Natural killer cell (primary cell): ENCODE measurements at places on chromosomes 7 and 10. TPM values are rescaled to one million over a fixed set of nuclear protein-coding genes. Genes with fewer than 3 reads are reported as not detected.
A peak's percentile ranks its signal among the peaks of the same experiment; 100 is the strongest.

DNA sequence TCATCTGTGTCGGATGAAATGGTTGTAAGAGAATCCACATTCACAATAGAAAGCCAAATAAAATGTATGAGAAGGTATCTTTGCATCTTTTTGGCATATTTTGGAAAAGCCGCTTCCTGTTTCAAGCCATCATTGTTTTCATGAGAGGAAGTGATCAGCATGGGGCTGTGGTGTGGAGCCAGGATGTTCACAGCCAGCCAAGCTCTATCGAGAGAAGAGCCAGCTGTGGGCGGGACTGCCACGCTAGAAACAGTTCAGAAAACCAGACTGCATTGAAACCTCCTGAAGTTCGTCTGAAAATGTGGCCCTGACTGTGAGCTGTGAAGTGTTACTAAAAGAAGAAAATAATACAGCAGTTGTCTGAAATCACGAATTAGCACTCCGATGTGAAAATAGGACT is 21.2 kb upstream of the NPS start:
- no peak for DNase-seq

GRCh38 chr10:118732245-118733165 is 22.3 kb downstream of the CACUL1 start:
- DNase-seq = no peak

DNA sequence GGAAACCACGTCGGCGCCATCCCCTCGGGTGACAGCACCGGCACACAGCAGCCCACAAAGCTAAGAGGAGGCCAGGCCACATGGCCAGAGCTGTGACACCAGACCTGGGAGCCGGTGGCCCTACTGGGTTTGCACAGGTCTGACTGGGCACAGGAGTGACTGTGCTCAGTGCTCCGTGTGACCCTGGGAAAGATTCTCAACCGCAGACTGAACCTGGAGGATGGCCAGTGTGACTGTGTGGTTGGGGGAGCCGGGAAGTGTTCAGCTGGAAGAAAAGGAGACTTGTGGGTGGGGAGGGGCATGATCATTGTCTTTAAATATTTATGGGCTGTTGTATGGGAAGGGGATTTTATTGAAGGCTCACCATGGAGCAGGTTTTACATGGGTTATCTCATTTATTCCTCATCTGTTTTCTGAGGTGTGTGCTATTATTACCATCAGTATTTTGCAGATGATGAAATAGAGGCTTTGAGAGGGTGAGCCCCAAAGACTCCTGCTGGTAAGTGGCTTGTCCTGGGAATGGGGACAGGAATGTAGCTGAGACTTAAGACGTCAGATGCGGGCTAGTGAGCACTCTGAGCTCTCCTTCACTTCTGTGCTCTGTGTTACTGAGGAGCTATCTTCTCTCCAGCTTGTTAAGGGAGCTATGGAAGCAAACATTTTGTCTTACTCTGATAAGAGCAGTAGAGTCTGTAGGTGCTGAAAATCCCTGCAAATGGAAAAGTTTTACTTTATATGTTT is 127.5 kb downstream of the TMEM178B start:
- DNase-seq = no peak

- DNase-seq = no peak
Observed at GRCh38 chr10:113920875-113921274, 66.4 kb downstream of the NHLRC2 start.

- DNase-seq = no peak
Observed at GRCh38 chr10:17216217-17216900, 11.7 kb upstream of the VIM start.

- DNase-seq = peak; percentile 2
Observed at GRCh38 chr10:90592638-90593302, 265.1 kb downstream of the HTR7 start.

GRCh38 chr7:87178320-87178719 is 26.1 kb downstream of the DMTF1 start:
- DNase-seq = no peak

DNA sequence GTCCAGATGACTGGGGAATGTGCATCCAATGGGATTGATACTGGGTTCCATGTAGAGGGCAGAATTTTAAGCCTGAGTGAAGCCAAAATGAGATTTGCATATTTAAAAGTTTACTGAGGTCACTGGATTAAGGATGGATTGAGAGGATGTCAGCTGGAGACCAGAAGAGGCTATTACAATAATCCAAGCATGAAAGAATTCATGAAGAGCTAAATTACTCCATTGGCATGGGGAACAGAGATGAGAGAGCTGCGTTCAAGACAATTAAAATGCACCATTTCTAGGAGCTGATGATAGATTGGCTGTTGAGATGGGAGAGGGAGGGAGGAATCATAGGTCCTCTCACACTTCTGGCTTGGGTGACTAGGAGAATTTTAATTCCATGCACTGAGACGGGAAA is 158.5 kb downstream of the JCAD start:
- no peak for DNase-seq

GRCh38 chr7:26449175-26450165 is 157.8 kb downstream of the SNX10 start:
- no peak for DNase-seq

- no peak for DNase-seq
Observed at GRCh38 chr7:54831644-54832095, 72.7 kb upstream of the SEC61G start.

DNA sequence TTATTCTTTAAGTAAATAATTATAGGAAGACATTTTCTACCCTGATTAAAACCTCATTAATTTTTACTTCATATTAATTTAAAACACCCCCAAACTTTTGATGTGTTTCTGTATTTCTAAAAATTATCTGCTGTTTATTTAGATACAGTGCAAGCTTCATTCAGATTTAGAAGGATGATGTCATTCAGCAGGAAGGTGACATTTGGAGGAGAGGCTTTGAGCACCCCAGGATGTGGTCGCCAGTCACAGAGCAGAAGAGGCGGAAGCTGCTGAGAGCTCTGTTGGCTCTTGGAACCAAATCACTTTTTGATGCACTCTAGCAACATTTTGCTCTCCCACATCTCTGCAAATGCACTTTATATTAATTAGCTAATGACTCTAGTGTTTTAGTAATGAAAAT is 233.9 kb upstream of the CACNA2D1 start:
- peak; percentile 33 for DNase-seq

GRCh38 chr10:118394301-118395200 is 52.4 kb upstream of the FAM204A start:
- DNase-seq = no peak

GRCh38 chr10:51170518-51171245 is 96.4 kb downstream of the PRKG1 start:
- no peak for DNase-seq

DNA sequence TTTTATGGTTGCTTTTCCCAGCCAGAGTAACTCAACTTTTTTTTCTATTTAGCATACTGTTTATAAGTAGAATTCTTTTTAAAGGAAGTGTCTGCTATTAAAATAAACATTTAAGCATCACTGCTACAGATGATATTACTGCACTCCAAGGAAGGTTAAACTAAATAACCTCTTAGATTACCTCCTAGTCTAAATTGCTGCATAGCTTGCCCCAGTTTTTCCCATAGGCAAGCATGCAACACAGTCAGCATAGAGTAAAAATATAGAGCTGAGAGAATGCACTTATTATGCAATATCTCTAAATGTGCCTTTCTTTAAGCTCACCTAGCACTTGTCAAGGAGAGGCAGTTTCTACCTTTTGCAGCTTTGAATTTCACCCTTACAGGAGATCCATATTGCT is 1392.4 kb upstream of the CELF2 start:
- no peak for DNase-seq

- no peak for DNase-seq
Observed at GRCh38 chr10:109993551-109994330, 14.0 kb upstream of the ADD3 start.

DNA sequence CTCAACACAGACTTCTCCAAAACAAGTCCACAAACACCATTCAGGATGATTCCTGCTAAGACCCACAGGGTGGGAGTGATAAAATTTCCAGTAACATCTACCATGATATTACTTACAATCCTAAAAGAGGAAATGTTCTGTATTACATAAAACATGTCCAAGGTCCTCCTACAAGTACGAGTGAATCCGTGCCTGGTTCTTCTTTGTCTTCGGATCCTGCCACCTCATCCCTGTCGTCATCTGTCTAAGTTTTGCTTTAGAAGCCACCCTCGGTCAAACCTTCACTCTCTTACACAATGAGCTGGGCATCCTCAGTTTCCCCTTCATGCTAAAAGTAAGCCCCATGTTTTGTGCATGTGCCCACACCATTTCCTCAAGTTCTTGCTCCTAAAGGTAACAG is 279.0 kb downstream of the KCNMA1 start:
- no peak for DNase-seq

DNA sequence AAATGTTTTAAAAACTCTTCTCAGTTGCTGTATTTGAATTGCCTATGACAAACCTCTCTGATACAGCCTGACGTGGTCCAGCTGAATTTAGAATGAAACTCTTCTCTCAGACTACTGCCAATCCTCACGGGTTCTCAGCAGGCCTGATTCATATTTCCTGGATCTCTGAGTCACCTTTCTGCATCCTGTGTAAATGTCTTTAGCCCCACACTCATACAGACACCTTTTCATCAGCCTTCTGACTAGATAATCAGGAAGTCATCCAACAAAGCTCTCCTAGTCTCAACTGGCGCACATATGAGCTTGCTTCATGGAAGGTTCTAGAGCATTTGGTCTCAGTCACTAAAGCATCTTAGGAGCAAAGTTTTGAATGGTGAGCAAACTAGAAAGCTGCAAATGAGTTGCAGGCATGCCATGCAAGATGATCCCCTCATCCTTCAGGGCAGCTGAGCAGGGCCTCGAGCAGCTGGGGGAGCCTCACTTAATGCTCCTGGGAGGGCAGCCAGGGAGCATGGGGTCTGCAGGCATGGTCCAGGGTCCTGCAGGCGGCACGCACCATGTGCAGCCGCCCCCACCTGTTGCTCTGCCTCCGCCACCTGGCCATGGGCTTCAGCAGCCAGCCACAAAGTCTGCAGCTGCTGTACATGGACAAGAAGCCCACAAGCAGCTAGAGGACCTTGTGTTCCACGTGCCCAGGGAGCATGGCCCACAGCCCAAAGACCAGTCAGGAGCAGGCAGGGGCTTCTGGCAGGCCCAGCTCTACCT is 182.8 kb downstream of the ARHGAP12 start:
- no peak for DNase-seq

DNA sequence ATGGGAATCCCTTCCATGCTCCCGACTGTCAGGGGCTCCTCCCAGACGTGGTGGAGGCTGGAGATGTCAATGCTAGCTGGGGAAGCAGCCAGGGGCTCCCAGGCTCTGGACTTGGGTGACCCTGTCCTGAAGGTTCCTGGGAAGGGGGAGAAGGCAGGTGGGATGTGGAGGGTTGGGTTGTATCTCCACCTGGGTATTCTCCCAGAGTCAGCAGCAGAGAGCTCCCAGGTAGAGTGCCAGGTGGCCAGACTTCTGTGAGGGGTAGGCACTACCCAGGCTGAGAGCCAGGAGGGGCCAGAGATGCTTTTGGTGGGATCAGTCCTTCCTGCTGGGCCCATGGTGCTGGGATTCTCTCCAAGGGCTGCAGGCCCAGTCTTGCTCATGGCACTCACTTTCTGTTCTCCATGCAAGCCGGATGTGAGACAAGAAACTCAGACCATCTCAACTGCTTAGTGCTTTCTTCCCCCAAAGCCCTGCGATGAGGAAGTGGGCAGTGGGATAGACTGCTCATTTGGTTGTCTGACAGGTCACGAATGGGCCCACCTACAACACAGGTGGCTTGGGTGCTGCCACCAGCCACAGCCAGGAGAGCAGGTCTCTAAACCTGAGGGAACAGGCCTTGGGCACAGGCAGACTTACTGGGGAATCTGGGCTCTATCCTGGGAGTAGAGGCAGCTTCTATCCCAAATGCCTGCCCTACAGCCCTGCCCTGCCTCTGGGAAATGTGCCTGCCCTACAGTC is 52.5 kb upstream of the CAMK2B start:
- DNase-seq = no peak

- DNase-seq = no peak
Observed at GRCh38 chr7:148782757-148783456, 84.2 kb downstream of the CUL1 start.

DNA sequence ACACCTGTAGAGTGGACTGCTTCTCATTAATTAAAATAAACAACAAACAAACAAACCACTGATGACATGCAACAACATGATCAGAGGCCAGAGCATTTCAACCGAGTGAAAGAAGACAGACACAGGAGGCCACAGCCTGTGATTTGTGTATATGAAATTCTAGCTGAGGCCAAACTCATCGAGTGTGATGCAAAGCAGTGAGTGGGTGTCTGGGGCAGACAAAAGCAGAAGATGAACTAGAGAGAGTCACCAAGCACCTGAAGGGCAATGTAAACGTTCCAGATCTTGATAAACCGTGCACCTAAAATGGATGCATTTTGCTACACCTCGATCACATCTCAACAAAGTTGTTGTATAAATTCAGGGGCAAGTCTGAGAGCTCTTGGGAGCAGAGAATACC is 108.4 kb downstream of the KLF6 start:
- no peak for DNase-seq

GRCh38 chr10:122515022-122515424 is 45.5 kb upstream of the DMBT1 start:
- no peak for DNase-seq

GRCh38 chr7:48755061-48755555 is 169.2 kb upstream of the CDC14C start:
- no peak for DNase-seq

DNA sequence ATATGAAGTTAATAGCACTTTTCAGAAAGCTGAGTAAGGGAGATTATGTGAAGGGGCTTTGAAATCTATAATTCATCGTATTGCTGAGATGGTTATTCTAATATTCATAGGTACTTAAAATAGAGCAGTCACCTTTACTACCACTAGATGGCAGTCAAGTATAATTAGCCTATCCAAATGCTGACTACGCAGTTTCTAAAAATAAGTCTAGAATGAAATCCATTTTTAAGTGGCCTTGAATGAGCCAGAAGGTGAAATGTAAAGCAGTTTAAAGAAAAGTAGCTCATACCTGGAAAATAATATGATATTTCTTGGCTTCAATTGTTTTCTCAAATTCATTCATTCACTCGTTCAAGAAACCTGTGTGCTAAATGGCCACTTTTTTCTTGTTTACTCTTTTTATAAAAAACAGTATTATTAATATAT is 1277.1 kb downstream of the GATA3 start:
- DNase-seq = no peak

PIP gene
- total RNA-seq = not detected

SRI gene
- 67.9 TPM for total RNA-seq

CYP3A5 gene
- not detected for total RNA-seq

MUC12 gene
- total RNA-seq = not detected

CHN2 gene
- total RNA-seq = 40.6 TPM

FGL2 gene
- 51.5 TPM for total RNA-seq

SMO gene
- 0.09 TPM for total RNA-seq

MKI67 gene
- 5.3 TPM for total RNA-seq

TMEM229A gene
- total RNA-seq = not detected

FFAR4 gene
- total RNA-seq = not detected

AKR1C3 gene
- 77.5 TPM for total RNA-seq

VSTM2A gene
- not detected for total RNA-seq

OR2A42 gene
- total RNA-seq = not detected

CALML3 gene
- total RNA-seq = not detected

CPED1 gene
- 1.3 TPM for total RNA-seq

GPR22 gene
- not detected for total RNA-seq

TAS2R38 gene
- total RNA-seq = not detected

UTF1 gene
- not detected for total RNA-seq
